ENCODE measurements at places on chromosomes 12 and 14. TPM values are rescaled to one million over a fixed set of nuclear protein-coding genes. Genes with fewer than 3 reads are reported as not detected.

DNA sequence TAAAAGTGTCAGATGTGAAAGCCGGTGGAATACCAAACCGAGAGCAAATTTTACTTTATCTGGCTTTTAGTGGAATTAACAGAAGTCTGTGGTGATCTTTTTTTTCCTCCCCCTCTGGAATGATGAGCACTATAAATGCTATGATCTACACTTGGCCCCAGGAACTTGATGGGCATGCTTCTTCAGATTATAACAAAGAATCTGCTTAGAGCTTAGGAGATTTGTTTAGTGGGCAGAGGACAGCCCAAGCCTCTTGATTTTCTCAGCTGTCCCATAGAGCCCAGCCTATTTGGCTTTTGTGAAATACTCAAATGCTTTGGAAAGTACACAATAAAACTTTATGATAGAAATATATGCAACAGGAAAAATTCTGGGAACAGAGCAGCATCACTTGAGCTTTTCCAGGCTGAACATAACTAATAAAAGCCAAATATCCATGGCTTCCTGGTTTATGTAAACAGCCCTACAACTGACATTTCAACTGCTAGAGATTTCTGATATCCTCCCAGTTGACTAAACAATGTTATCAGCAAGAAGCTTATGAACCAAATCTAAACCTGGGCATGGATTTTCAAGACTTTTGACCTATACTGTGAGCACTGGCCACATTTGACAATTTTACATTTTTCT is 149.6 kb downstream of the PLXNC1 start:
- H3K27ac ChIP-seq = no peak overlapping the region
- no peaks in the 10 kb centered on the region for H3K27me3 ChIP-seq
- no peak overlapping the region for H3K4me3 ChIP-seq
- H3K36me3 ChIP-seq = no peaks in the 10 kb centered on the region
- DNase-seq = no peak

The ACSM4 gene
- not detected for polyA plus RNA-seq

- no peaks in the 10 kb centered on the region for H3K27me3 ChIP-seq
- no peaks in the 10 kb centered on the region for H3K36me3 ChIP-seq
- H3K4me3 ChIP-seq = no peak overlapping the region
- no peak for DNase-seq
Measured at GRCh38 chr12:132163041-132163910, 19.0 kb downstream of the NOC4L start.

The LRRC10 gene
- not detected for polyA plus RNA-seq

The RNASE4 gene
- polyA plus RNA-seq = 9.8 TPM

The ADGRD1 gene
- polyA plus RNA-seq = 1.8 TPM

DNA sequence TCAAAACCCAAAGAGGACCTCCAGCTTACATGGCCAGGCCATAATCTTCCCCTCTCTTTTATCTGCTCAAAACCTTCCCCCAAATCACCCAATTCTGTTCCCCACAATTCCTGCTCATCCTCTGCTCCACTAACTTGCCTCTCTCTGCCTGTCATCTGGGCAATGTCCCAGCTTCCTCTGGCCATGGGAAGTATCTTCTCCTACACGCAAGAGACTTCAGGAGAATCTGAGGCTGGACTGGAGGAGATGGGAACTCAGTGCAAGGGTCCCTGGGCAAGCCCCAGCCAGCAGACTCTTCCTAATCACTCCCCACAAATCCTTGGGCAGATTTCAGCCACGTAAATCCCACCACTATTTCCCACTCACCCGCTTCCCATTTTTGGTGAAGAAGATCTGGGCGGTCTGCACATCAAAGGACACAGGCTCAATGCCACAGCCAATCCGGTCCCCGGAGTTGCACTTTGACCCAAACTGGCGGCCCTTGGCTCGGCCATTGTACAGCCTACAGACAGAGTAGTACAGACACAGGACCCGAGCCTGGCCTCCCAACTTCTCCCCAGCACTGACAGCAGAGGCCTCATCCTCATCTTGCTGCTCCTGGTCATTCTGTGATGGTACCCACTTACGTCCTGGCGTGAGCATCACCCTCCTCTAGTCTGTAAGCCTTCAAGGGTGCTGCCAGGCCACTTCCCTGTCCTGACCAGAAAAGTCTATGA is 4.7 kb downstream of the SPRYD3 start:
- peak; percentile 53 for DNase-seq
- H3K27ac ChIP-seq = peak overlapping the region; percentile 60
- H3K4me1 ChIP-seq = peaks cover 25% of the 10 kb centered on the region
- no peaks in the 10 kb centered on the region for H3K36me3 ChIP-seq

DNA sequence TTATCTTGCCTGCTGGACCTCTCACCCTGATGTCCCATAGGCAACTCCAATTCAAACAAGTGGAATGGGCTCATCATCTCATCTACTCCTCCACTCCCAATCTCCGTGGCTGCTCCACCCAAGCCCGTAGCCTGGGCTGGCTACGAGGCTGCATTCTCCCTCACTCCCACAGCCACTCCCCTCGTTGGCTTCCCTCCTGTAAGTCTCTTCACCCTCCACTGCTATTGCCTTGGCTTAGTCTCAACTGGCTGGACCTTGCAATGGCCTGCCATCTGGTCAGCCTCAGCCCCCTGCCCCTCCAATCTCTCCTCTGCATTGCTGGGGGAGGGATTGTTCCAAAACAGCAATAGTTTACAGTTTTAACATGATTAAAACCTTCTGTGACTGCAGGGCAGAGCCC is 44.4 kb upstream of the PELI2 start:
- no peak overlapping the region for H3K27ac ChIP-seq
- DNase-seq = no peak
- H3K27me3 ChIP-seq = no peaks in the 10 kb centered on the region
- H3K4me3 ChIP-seq = no peak overlapping the region

- no peak overlapping the region for H3K4me3 ChIP-seq
- no peak for DNase-seq
- H3K4me1 ChIP-seq = peaks cover 3% of the 10 kb centered on the region
- H3K27me3 ChIP-seq = no peaks in the 10 kb centered on the region
Measured at GRCh38 chr14:49915085-49915484, 22.2 kb downstream of the ARF6 start.

The AKT1 gene
- polyA plus RNA-seq = 244 TPM

The GRIN2B gene
- 0.08 TPM for polyA plus RNA-seq

The SYCP3 gene
- polyA plus RNA-seq = not detected

DNA sequence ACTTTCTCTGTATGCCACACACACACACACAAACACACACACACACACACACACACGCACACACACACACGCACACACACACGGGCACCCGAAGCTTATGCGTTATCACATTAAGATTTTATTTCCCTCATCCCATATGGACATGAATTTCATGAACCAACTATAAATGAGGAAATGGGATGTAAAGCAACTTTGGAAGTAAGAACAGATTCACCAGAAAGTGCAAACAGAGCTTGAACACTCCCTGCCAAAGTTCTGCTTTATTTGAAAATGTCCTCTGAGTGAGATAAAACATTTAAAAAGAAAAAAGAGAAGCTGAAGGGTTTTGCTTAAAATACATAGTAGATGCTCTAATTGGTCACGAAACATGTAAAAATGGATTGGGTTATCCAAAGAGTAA is 90.4 kb upstream of the OTX2 start:
- no peak overlapping the region for H3K27ac ChIP-seq
- DNase-seq = no peak
- H3K4me1 ChIP-seq = no peaks in the 10 kb centered on the region
- H3K27me3 ChIP-seq = peaks cover 7% of the 10 kb centered on the region
- H3K36me3 ChIP-seq = no peaks in the 10 kb centered on the region

DNA sequence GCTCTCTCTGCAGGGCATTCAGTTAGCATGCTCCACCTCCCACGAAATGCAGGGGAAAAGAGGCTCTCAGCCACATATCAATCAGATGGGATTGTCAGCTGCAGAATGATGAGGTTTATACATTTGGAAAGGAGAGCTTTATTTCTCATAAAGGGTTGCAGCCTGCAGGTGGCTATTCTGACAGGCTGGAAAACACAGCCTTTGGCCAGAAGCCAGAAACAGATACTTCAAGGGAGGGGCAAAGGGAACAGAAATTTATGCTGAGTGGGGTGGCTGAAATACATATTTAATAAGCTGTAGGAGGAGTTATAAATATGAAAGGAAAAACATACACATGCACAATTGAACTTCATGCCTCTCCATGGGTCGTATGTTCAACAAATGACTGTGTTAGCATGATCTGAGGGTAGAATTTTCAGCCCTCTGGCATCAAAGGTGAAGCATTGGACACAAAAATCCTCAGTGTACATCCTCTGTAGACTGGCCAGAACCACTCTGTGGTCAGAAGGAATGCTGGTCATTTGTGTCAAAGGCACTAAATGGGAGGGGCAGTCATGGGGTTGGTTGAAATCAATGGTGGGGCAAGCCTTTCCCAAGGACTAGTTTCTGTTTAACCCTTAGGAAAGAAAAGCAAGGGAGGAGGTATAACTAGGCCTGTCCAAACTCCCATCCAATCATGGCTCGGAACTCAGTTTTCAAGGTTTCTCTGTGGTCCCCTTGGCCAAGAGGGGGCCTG is 62.4 kb downstream of the TMX1 start:
- no peak overlapping the region for H3K4me3 ChIP-seq

Measured in adrenal gland (tissue), 19 donors.